ENCODE measurements at places on chromosomes 1 and 21. TPM values are rescaled to one million over a fixed set of nuclear protein-coding genes. Genes with fewer than 3 reads are reported as not detected.

GRCh38 chr1:167439301-167439988 lies 78.9 kb downstream of the CD247 start:
- no peaks in the 10 kb centered on the region for H3K27me3 ChIP-seq
- H3K4me3 ChIP-seq: peak overlapping the region; percentile 57
- peaks cover 11% of the 10 kb centered on the region for H3K4me1 ChIP-seq
- H3K27ac ChIP-seq: no peak overlapping the region
- no peaks in the 10 kb centered on the region for H3K36me3 ChIP-seq

Gene LCE1D
- not detected for total RNA-seq

DNA sequence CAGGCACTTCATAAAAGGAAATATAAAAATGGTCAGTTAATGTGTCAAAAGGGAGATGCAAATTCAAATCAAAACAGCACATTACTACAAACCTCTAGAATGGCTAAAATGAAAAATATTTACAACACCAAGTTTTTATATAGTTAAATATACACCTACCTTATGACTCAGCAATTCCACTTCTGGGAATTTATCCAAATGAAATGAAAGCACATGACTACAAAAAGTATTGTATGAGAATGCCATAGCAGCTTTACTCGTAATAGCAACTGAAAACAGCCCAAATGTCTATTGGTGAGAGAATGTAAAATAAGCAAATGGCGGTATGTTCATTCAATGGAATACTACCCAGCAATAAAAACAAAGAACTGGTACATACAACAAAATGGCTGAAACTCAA lies 175.8 kb upstream of the SPAG17 start:
- DNase-seq: no peak
- no peaks in the 10 kb centered on the region for H3K27me3 ChIP-seq
- no peaks in the 10 kb centered on the region for H3K4me1 ChIP-seq
- H3K27ac ChIP-seq: no peak overlapping the region

Gene OR2L8
- total RNA-seq: not detected

DNA sequence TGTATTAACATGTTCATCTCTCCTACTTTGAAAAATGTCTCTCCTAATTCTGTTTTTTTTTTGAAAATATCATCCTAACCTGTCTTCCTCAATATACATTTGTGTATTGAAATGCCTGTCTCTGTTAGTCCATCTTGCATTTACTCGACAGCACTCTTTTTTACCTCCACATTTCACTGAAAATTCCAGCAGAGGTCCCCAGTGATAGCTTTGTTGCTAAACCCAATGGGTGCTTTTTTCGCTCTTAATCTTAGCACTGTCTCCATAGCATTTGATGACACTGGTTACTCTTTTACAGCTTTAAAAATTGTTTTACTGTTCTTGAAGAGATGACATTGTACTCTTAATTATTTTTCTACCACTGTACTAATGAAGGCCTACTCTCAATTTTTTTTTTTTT lies 10.8 kb downstream of the OSBPL9 start:
- H3K36me3 ChIP-seq: no peaks in the 10 kb centered on the region
- DNase-seq: no peak
- no peak overlapping the region for H3K27ac ChIP-seq
- H3K4me1 ChIP-seq: peaks cover 7% of the 10 kb centered on the region
- H3K4me3 ChIP-seq: no peak overlapping the region

DNA sequence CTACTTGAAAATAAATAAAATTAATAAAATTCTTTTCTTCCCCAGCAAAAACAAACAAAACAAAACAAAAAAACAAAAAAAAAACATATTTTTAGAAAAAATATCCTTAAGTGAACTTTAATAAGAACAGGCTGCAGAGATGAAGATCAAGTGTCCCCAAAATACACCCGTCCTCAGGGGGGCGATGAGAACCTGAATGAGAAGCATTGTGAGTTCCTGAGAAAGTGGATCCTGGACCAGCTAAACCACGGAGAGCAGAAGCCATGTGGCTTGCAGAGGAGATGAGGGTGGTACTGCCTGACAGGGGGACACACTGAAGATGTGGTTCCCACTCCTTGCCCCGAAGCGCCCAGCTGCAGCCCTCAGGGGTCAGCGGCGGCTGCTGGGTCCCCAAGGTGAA lies 89.3 kb downstream of the ITPKB start:
- peaks cover 25% of the 10 kb centered on the region for H3K4me1 ChIP-seq
- no peak overlapping the region for H3K4me3 ChIP-seq
- no peaks in the 10 kb centered on the region for H3K27me3 ChIP-seq
- H3K27ac ChIP-seq: peak overlapping the region; percentile 54

- DNase-seq: no peak
- no peak overlapping the region for H3K4me3 ChIP-seq
- no peaks in the 10 kb centered on the region for H3K4me1 ChIP-seq
- no peaks in the 10 kb centered on the region for H3K36me3 ChIP-seq
- H3K27me3 ChIP-seq: no peaks in the 10 kb centered on the region
Observed at GRCh38 chr1:21451212-21451611, 11.3 kb downstream of the NBPF3 start.

Gene SYCP1
- total RNA-seq: not detected

Gene HMCN1
- 28.7 TPM for total RNA-seq

DNA sequence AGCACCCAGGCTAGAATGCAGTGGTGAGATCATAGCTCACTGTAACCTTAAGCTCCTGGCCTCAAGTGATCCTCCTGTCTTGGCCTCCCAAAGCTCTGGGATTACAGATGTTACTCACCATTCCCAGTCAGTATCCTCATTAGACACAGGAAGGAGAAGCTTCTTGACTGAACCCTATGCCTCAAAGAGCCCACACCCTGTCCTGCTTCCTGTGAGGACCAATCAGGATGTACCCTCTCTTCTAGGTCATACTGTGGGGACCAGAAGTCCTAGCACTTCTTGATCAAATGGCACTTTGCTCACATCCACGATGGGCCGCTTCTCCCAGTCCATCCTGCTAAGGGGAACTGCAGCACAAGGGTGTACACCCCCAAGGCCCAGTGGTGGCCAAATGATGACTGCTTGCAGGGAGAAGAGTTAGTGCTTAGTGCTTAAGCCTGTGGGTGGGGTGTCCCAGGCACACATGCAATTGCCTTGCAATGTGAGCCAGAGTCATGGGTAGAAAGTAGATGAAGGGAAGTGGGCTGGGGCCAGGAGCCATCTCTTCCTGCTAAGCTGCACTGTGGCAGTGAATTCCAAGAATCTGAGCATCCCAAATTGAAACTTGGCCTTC lies 9.8 kb downstream of the CD34 start:
- no peaks in the 10 kb centered on the region for H3K27me3 ChIP-seq
- peak overlapping the region; percentile 32 for H3K27ac ChIP-seq
- H3K4me1 ChIP-seq: no peaks in the 10 kb centered on the region
- no peaks in the 10 kb centered on the region for H3K36me3 ChIP-seq
- no peak overlapping the region for H3K4me3 ChIP-seq

Gene CLIC6
- 42.6 TPM for total RNA-seq

DNA sequence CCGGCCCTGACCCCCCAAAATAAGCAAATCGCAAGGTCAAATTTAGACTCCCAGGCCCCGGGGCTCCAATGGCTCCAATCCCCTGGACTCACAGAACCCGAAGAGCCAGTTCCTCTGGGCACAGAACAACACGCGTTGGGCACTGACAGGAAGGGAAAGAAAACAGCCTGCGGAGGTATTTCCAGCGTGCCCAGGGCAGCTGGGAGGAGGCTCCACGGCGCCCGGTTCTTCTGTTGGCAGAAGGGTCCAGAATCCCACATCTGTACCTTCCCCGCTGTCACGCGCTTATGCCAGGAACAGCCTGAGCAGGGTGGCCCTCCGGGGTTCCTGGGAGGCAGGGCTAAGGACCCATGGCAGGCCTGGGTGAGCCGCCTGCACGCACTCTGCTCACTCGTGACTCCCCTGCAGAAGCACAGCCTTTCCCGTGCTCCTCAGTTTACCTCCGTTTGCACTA lies 85.5 kb downstream of the RIPK4 start:
- no peaks in the 10 kb centered on the region for H3K36me3 ChIP-seq
- H3K4me1 ChIP-seq: peaks cover 11% of the 10 kb centered on the region
- no peak overlapping the region for H3K4me3 ChIP-seq
- DNase-seq: no peak
- H3K27me3 ChIP-seq: no peaks in the 10 kb centered on the region
- peak overlapping the region; percentile 96 for H3K27ac ChIP-seq

DNA sequence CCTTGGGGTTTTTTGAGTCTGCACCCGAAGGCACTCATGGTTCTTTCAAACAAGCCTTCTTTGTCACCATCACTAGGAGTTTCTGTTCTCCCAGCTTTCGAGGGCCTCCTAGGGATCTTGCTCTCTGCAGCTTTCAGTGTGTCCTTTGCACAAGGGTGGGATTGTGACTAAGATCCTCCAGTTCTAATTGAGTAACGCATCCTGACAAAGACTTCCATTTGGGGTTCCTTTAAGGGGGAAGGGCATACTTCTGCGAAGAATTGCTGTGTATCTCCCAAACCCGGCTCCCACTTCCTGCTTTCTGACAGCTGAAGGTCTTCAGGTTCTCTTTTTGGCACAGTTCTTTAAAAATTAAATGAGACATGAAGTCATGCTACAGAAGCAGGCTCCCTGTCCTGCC lies 139.4 kb downstream of the EDEM3 start:
- H3K36me3 ChIP-seq: no peaks in the 10 kb centered on the region
- H3K4me3 ChIP-seq: no peak overlapping the region
- peak; percentile 37 for DNase-seq
- H3K27ac ChIP-seq: no peak overlapping the region
- H3K27me3 ChIP-seq: no peaks in the 10 kb centered on the region
- peaks cover 16% of the 10 kb centered on the region for H3K4me1 ChIP-seq

Gene FASLG
- not detected for total RNA-seq

GRCh38 chr1:40064797-40065499 lies 24.4 kb downstream of the CAP1 start:
- peaks cover 25% of the 10 kb centered on the region for H3K4me1 ChIP-seq
- peaks cover 82% of the 10 kb centered on the region for H3K36me3 ChIP-seq
- H3K27me3 ChIP-seq: no peaks in the 10 kb centered on the region
- no peak overlapping the region for H3K27ac ChIP-seq

DNA sequence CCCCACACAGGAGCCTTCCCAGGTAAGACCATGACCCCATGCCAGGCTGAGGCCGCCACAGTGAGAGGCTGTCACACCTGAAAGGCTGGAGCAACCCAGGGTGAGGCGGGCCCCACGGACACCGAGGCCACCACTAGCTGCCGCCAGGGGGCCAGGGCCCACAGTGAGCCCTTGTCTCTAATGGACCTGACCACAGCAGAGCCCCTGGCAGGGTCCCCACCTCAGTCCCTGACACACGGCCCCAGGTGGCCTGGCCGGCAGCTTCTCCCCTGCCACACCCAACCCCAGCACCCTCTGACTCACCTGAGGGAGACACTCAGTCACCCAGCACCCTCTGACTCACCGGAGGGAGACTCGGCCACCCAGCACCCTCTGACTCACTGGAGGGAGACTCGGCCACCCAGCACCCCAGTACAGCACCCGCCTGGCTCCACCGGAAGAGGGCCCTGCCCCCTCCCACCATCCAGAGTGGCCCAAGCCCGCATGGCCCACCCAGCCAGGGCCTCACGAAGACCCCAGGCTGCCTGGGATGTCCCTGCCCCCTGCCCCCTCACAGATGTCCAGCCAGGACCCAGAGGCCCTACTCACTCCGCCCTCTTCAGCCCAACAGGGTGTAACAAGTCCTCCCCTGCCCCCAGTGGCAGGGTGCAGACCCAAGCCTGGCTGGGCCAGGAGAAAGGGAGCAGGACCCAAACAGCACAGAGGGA lies 4.4 kb downstream of the DVL1 start:
- peaks cover 46% of the 10 kb centered on the region for H3K4me1 ChIP-seq
- no peaks in the 10 kb centered on the region for H3K36me3 ChIP-seq
- DNase-seq: peak; percentile 86
- H3K27ac ChIP-seq: peak overlapping the region; percentile 69
- H3K4me3 ChIP-seq: no peak overlapping the region

Gene SELL
- total RNA-seq: 17.0 TPM

Gene LCE1E
- not detected for total RNA-seq

Gene BMP8B
- 1.2 TPM for total RNA-seq

GRCh38 chr1:17789926-17790325 lies 34.8 kb downstream of the ACTL8 start:
- no peak overlapping the region for H3K27ac ChIP-seq
- no peak overlapping the region for H3K4me3 ChIP-seq
- no peaks in the 10 kb centered on the region for H3K4me1 ChIP-seq
- no peak for DNase-seq
- H3K27me3 ChIP-seq: no peaks in the 10 kb centered on the region
- no peaks in the 10 kb centered on the region for H3K36me3 ChIP-seq

DNA sequence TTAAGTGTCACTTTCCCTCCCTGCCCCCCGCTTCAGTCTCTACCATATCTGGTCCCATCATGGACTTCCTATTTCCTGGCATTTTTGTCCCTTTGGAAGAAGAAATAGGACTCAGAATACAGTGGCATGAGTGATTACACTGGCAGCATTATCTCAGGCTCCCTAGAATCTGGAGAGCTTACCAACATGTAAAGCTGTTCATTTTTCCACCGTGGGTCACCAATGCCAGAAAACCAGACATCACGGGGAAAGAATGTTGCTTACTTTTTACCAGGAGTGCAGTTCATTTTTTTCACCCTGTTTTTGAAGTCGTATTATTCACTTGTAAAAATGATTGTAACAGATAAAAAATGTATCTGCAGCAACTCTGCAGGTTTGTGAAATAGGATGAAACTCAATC lies 44.8 kb downstream of the BACH1 start:
- H3K27me3 ChIP-seq: no peaks in the 10 kb centered on the region
- no peaks in the 10 kb centered on the region for H3K36me3 ChIP-seq
- no peak for DNase-seq
- peak overlapping the region; percentile 68 for H3K27ac ChIP-seq
- H3K4me1 ChIP-seq: peaks cover 46% of the 10 kb centered on the region

GRCh38 chr1:2628933-2629626 lies 3.7 kb downstream of the MMEL1 start:
- DNase-seq: no peak
- H3K4me1 ChIP-seq: peaks cover 8% of the 10 kb centered on the region
- no peak overlapping the region for H3K4me3 ChIP-seq
- no peaks in the 10 kb centered on the region for H3K36me3 ChIP-seq
- no peak overlapping the region for H3K27ac ChIP-seq

DNA sequence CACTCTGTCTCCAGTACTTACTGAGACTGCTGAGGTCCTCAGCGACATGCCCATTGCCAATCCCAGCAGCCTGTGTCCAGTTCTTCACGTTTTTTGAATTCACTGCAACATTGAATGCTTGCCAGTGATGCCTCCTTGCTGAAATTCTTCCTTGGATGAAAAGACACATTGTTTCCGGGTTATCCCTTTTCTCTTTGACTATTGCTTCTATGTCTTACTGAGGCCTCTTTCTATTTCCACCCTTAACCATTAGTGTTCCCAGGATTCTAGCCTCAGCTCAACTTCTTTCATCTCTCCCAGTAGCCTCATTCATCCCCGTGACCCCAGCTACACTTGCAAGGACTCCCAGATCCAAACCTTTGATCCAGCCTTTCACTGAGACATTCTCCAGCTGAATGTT lies 46.5 kb upstream of the KIF26B start:
- H3K4me3 ChIP-seq: no peak overlapping the region
- H3K27me3 ChIP-seq: no peaks in the 10 kb centered on the region
- no peak overlapping the region for H3K27ac ChIP-seq
- no peaks in the 10 kb centered on the region for H3K4me1 ChIP-seq

- peaks cover 21% of the 10 kb centered on the region for H3K36me3 ChIP-seq
- no peaks in the 10 kb centered on the region for H3K27me3 ChIP-seq
- no peak for DNase-seq
- H3K27ac ChIP-seq: no peak overlapping the region
- no peaks in the 10 kb centered on the region for H3K4me1 ChIP-seq
- no peak overlapping the region for H3K4me3 ChIP-seq
Observed at GRCh38 chr1:39525366-39526165, 34.1 kb downstream of the BMP8A start.

Gene RGS16
- total RNA-seq: 19.2 TPM

All from upper lobe of left lung (tissue), 6 donors.